Sigmoid colon (tissue), 7 donors: ENCODE measurements at places on chromosomes 4 and X. TPM values are rescaled to one million over a fixed set of nuclear protein-coding genes. Genes with fewer than 3 reads are reported as not detected.

- no peaks in the 10 kb centered on the region for H3K36me3 ChIP-seq
- no peaks in the 10 kb centered on the region for H3K4me1 ChIP-seq
- no peaks in the 10 kb centered on the region for H3K27me3 ChIP-seq
- no peak overlapping the region for H3K27ac ChIP-seq
Observed at GRCh38 chr4:8038719-8039251, 99.1 kb upstream of the AFAP1 start.

- no peaks in the 10 kb centered on the region for H3K36me3 ChIP-seq
Observed at GRCh38 chr4:108118505-108118904, 50.2 kb downstream of the LEF1 start.

DNA sequence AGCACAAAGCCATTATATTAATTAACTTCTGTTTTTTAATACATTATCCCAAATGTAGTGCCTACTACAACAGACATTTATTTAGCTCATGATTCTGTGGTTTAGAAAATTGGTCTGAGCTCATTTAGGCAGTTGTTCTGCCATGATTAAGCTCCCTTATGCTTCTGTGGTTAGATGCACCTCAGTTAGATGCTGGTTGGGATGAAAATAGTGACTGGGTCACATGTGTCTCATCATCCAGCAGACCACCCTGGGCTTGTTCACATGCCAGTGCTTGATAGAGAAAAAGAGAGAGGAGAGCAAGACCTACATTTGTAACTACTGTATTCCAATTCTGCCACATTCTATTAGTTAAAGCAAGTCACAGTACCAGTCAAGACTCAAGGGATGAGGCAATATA lies 376.4 kb upstream of the GNPDA2 start:
- H3K27ac ChIP-seq: no peak overlapping the region
- no peak overlapping the region for H3K4me3 ChIP-seq
- H3K4me1 ChIP-seq: no peaks in the 10 kb centered on the region
- no peaks in the 10 kb centered on the region for H3K36me3 ChIP-seq

The COL4A5 gene
- 19.4 TPM for total RNA-seq

The STK26 gene
- 11.5 TPM for total RNA-seq

DNA sequence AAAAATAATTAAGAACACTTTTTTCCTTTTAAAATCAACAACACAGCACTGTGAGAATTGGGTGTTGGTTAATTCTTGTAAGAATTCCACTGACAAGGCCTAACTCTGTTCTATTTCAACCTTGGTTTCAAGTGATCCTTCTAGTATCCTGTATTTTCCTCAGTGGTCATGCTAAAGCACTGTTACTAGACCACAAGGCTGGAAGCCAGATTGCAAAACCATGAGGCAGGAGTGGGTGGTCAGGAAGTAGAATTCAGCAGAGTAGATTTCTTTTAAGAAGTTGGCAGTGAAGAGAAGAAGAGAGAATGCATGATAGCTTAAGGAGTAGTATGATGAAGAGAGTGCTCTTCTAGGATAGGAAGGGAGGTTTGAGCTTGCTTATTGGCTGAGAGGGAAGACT lies 71.6 kb upstream of the LEF1 start:
- DNase-seq: no peak
- H3K4me3 ChIP-seq: no peak overlapping the region
- H3K36me3 ChIP-seq: no peaks in the 10 kb centered on the region
- H3K4me1 ChIP-seq: no peaks in the 10 kb centered on the region

- H3K27me3 ChIP-seq: no peaks in the 10 kb centered on the region
- H3K36me3 ChIP-seq: no peaks in the 10 kb centered on the region
- H3K4me3 ChIP-seq: no peak overlapping the region
- H3K4me1 ChIP-seq: no peaks in the 10 kb centered on the region
- DNase-seq: no peak
Observed at GRCh38 chr4:158590306-158590705, 68.6 kb downstream of the RXFP1 start.

- no peaks in the 10 kb centered on the region for H3K36me3 ChIP-seq
- no peak for DNase-seq
- H3K27ac ChIP-seq: no peak overlapping the region
- H3K4me3 ChIP-seq: no peak overlapping the region
- no peaks in the 10 kb centered on the region for H3K27me3 ChIP-seq
Observed at GRCh38 chr4:176856421-176856820, 63.7 kb upstream of the VEGFC start.

DNA sequence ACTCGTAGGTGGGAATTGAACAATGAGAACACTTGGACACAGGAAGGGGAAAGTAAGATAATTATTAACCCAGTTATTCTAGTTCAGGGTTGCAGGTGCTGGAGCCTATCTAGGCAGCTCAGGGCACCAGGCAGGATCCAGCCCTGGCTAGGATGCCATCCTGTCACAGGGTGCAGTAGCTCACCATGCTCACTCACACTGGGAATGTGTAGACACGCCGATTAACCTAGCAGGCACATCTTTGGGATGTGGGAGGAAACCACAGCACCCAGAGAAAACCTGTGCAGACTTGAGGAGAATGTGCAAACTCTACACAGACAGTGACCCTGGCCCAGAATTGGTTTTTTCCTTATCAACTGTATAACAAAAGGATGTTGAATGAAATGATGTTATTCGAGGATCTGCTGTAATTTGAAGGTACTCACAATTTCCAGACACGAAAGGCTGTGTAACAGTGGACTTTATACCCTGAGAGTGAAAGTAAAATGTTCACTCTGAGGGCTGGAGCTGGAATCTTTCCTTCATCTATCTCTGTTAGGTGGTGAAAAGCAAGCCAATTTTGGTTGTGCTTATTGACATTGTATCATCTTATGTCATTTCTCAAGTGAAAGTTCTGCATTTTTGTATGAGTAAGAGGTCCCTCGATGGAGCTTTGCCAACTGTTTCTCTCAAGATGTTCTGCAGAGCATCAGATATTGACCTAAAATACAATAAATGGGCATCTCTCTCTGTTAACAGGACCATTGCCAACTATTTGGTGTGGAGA lies 78.8 kb downstream of the PHEX start:
- no peaks in the 10 kb centered on the region for H3K36me3 ChIP-seq
- H3K27ac ChIP-seq: peak overlapping the region; percentile 36
- peaks cover 3% of the 10 kb centered on the region for H3K4me1 ChIP-seq
- H3K27me3 ChIP-seq: no peaks in the 10 kb centered on the region
- H3K4me3 ChIP-seq: no peak overlapping the region

The VEGFC gene
- 2.4 TPM for total RNA-seq

DNA sequence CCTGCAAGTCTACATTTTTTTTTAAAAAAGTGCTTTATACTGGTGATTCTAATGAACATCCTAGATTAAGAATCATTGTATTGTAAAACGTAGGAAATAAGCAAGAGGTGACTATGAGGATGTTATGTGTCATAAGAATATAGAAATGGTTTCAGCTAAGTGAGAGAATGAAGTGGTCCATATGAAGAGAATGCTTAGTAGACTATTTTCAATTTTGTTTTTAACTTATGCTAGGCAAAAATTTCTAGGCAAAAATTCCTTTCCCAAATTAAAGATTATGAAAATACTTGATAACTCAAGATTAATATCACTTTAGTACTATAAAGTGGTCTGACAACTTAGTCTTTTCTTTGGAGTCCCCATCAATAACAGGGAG lies 825 bp downstream of the DYNLT3 start:
- DNase-seq: no peak
- peak overlapping the region; percentile 74 for H3K4me3 ChIP-seq
- H3K27me3 ChIP-seq: no peaks in the 10 kb centered on the region
- no peaks in the 10 kb centered on the region for H3K36me3 ChIP-seq
- no peaks in the 10 kb centered on the region for H3K4me1 ChIP-seq
- H3K27ac ChIP-seq: peak overlapping the region; percentile 89

The RHOXF1 gene
- 1.3 TPM for total RNA-seq

- H3K4me3 ChIP-seq: no peak overlapping the region
- no peaks in the 10 kb centered on the region for H3K4me1 ChIP-seq
- DNase-seq: no peak
- no peaks in the 10 kb centered on the region for H3K27me3 ChIP-seq
Observed at GRCh38 chrX:100659431-100660137, 15.6 kb downstream of the SRPX2 start.

The AKAP14 gene
- not detected for total RNA-seq

GRCh38 chr4:188008377-188008776 lies 12.8 kb downstream of the ZFP42 start:
- no peak for DNase-seq
- H3K27me3 ChIP-seq: no peaks in the 10 kb centered on the region
- H3K27ac ChIP-seq: no peak overlapping the region
- H3K36me3 ChIP-seq: no peaks in the 10 kb centered on the region

DNA sequence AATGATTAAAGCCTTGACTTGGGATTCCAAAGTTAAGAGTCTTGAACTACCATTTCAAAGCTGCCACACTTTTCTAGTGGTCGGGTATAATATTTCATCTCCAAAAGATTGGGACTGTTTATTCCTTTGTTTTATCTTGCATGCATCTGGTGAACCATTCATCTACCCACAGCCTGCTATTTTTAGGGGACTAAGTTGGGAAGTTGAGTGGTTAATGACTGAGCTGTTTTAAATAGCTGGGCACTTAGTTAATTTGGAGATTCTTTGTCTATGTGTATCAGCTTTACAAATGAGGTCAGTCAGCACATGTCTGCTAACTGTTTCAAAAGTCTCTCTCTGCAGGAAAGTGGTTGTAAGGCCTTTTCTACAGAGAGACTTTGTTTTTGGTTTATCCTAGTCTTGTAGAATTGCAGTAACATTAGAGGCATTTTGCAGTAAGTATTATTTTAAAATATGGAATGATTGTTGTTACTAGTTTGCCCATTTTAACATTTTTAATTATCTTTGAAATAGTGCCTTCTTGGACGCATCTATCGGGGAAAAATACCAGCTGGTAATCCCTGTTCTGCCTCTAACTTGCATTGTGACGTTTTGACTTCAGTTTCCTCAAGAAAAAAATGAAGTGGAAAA lies 8.2 kb downstream of the BMP2K start:
- H3K36me3 ChIP-seq: no peaks in the 10 kb centered on the region
- DNase-seq: no peak
- no peak overlapping the region for H3K4me3 ChIP-seq
- H3K27me3 ChIP-seq: no peaks in the 10 kb centered on the region

The ZNF185 gene
- total RNA-seq: 3.8 TPM

The DDIT4L gene
- 2.5 TPM for total RNA-seq

- H3K27me3 ChIP-seq: no peaks in the 10 kb centered on the region
- no peak overlapping the region for H3K4me3 ChIP-seq
- no peaks in the 10 kb centered on the region for H3K4me1 ChIP-seq
- no peak overlapping the region for H3K27ac ChIP-seq
Observed at GRCh38 chrX:29297171-29297800, 710.0 kb downstream of the IL1RAPL1 start.

DNA sequence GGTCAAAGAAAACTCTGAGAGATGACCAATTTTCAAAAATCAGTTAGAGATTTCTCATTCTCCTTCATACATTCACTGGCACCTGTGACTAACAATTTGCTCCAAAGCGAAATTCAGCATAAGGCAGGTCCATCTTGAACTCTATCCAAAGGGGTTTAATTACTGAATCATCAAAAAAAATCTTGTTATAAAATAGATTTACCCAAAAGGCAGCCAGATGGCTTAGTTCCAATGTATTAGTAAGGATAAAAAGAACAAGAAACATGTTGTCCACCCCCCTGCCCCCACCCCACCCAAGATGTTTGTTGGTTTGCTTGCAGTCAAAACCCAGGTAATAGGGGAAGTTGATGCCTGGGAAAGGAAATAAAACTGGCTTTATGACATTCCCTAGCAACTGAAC lies 200.3 kb downstream of the ANTXR2 start:
- H3K4me1 ChIP-seq: no peaks in the 10 kb centered on the region
- H3K27me3 ChIP-seq: no peaks in the 10 kb centered on the region
- H3K27ac ChIP-seq: no peak overlapping the region
- no peaks in the 10 kb centered on the region for H3K36me3 ChIP-seq
- DNase-seq: no peak

The TMEM150C gene
- 13.6 TPM for total RNA-seq

- no peak overlapping the region for H3K27ac ChIP-seq
- no peak for DNase-seq
- H3K4me3 ChIP-seq: no peak overlapping the region
- H3K27me3 ChIP-seq: no peaks in the 10 kb centered on the region
Observed at GRCh38 chrX:147180886-147181285, 366.3 kb upstream of the CXorf51A start.

- no peak overlapping the region for H3K4me3 ChIP-seq
- no peaks in the 10 kb centered on the region for H3K27me3 ChIP-seq
- no peak for DNase-seq
- H3K36me3 ChIP-seq: no peaks in the 10 kb centered on the region
- no peak overlapping the region for H3K27ac ChIP-seq
Observed at GRCh38 chr4:107548211-107548905, 171.7 kb downstream of the PAPSS1 start.

DNA sequence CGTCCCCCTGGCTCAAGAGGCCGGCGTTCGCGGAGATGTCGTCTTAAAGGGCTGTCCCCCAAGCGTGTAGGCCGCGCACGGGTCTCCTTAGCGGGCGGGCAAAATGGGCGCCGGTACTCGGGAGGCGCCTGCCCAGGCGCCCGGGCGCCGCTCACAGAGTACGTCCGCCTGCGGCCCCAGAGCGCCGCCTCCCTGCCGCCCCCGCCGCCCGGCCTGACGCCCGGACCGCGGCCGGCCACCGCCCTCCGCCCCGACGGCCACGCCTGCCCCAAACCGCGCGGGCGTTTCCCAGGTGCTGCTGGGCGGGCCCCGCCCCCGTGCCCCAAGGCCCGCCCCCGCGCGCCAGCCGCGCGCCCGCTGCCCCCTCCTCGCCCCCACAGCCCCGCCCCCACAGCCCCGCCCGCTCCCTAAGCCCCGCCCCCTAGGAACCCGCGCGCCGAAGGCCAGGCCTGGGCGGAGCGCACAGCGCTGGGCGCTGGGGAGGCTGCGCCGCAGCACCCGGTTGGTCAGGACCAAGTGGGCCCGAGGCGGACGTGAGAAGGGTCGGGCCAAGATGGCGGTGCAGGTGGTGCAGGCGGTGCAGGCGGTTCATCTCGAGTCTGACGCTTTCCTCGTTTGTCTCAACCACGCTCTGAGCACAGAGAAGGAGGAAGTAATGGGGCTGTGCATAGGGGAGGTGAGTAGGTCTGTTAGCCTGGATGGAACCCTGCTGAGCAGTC lies at the start of the genes BRCC3, CMC4 and MTCP1:
TSS of gene BRCC3 (plus strand) at position 534 of the 719 bp plus-strand sequence. CDS start at position 554, 20 bp downstream.
TSS of gene CMC4 (minus strand) at position 162 of the 719 bp plus-strand sequence. CDS start 7,113 bp downstream, outside the sequence.
TSS of gene MTCP1 (minus strand) at position 162 of the 719 bp plus-strand sequence. CDS start 5,126 bp downstream, outside the sequence.
- H3K27me3 ChIP-seq: no peaks in the 10 kb centered on the region
- peak; percentile 89 for DNase-seq
- H3K27ac ChIP-seq: peak within 1 kb of the TSS; percentile 88

- DNase-seq: no peak
- H3K27ac ChIP-seq: no peak overlapping the region
- no peaks in the 10 kb centered on the region for H3K36me3 ChIP-seq
- no peak overlapping the region for H3K4me3 ChIP-seq
Observed at GRCh38 chr4:21699446-21699845, 249.1 kb downstream of the KCNIP4 start.
